Fibroblast of skin of scalp (primary cell): ENCODE measurements at places on chromosomes 13 and 19.

DNA sequence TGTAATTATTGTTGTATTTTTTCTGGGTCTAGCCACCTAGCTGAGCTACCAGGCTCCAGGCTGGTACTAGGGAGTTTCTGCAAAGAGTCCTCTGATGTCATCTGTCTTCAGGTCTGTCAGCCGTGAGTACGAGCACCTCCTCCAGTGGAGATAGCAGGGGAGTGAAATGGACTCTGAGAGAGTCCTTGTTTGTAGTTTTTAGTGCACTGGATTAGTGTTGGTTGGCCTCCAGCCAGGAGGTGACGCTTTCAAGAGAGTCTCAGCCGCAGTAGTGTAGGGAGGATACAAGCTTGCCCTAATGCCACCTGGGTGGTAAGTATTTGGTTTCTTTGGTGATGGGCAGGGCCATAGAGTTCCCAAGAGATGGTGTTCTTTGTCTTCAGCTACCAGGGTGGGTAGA, 384.8 kb downstream of the SLC7A1 start:
- no peak for DNase-seq

DNA sequence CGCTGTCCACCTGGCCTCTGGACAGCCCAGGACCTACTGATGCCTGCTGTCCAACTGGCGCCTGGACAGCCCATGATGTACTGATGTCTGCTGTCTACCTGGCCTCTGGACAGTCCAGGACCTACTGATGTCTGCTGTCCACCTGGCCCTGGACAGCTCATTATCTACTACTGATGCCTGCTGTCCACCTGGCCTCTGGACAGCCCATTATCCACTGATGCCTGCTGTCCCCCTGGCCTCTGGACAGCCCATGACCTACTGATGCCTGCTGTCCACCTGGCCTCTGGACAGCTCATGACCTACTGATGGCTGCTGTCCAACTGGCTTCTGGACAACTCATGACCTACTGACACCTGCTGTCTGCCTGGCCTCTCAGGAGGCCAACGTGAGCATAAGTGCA, 208.1 kb downstream of the TEX29 start:
- DNase-seq = no peak

DNA sequence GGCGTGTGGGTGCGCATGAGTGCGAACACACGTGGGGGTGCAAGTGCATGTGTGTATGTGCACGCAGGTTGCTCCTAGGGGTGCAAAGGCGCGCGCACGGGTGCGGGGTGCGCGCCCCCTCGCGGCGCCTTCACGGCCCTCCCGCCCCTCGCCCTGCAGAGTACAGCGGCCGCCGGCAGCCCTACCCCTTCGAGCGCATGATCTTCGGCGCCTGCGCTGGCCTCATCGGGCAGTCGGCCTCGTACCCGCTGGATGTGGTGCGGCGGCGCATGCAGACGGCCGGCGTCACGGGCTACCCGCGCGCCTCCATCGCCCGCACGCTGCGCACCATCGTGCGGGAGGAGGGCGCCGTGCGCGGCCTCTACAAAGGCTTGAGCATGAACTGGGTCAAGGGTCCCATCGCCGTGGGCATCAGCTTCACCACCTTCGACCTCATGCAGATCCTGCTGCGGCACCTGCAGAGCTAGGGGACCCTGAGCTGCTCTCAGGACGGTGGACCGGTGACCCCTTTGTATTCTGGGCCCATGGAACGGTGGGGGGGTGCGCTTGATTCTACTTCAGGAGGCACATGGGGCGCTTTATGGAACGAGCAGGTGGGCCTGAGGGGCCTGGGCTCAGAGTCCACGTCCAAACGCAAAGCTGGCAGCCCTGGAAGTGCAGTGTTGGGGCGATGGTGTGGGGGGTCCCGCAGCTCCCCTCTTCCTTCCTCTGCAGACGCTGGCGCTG, 27.7 kb downstream of the TMEM161A start:
- DNase-seq = no peak

GRCh38 chr13:30413842-30414241, 8.5 kb upstream of the UBE2L5 start:
- no peak for DNase-seq

- DNase-seq = no peak
Measured at GRCh38 chr13:105537113-105537512, 998.3 kb downstream of the EFNB2 start.

DNA sequence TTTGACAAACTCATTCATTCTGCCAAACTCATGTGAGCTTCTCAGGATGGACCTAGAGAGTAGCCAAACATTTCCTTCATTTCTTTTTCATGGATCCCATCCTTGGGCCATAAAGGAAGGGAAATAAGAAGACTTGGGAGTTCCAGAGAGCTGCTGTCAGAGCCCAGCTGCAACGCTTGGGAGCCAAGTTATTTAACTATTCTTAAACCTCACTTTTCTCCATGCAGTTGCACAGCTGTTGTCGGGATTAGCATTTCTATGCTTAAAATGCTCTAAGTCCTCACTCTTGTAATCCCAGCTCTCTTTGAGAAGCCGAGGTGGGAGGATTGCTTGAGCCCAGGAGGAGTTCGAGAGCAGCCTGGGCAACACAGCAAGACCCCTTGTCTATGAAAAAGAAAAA, 11.7 kb upstream of the CASP14 start:
- no peak for DNase-seq

GRCh38 chr13:59133903-59134302, 1029.8 kb downstream of the DIAPH3 start:
- no peak for DNase-seq

- no peak for DNase-seq
Measured at GRCh38 chr13:79516595-79516994, 35.6 kb downstream of the NDFIP2 start.

DNA sequence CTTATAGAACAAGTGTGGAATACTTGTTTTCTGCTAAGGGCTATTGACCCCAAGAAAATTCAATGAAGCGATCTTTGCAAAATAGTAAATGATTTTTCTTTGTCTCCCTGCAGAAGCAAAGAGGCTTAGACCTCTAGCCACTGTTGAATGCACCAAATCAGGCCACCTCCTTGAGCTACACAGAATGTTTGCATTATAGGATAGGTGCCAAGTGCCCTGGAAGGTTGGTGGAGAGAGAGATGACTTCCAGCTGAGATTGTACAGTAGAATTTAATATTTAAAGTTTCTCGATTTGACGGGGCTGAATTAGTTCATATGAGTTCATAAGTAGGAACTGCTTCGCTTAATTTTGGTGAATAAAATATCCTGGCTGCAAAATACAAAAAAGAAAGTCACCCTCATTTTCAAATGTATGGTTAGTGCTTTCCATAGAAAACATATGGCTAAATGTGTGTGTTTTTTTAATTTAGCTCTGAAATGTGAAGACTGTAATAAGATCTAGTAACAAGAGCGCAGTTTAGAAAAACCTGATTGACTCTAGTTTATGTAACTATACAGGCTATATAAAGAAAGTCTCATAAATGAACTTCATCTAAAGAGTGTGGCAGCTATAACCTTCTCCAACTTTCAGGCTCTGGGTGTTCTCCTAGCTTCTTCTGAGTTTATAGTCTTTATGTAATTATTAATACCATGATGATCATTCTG, 41.6 kb downstream of the LRCH1 start:
- no peak for DNase-seq

DNA sequence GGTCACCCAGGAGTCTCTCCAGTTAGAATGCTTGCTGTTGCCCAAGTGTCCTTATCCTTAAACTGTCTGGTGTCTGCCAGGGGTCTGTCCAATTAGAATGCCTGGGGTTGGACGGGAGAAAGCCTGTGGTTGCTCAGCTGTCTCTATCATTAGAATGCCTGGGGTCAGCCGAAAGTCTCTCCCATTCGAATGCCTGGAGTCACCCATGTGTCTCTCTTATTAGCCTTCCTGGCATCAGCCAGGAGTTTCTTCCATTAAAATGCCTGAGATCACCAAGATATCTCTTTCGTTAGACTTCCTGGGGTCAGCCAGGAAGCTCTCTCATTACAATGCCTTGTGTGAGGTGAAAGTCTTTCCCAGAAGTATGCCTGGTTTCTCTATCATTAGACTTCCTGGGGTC, 1521.0 kb downstream of the UQCRFS1 start:
- DNase-seq = no peak

- no peak for DNase-seq
Measured at GRCh38 chr13:40981361-40981760, 37.8 kb downstream of the ELF1 start.

- DNase-seq = no peak
Measured at GRCh38 chr19:48196321-48196763, 25.9 kb downstream of the ZSWIM9 start.

DNA sequence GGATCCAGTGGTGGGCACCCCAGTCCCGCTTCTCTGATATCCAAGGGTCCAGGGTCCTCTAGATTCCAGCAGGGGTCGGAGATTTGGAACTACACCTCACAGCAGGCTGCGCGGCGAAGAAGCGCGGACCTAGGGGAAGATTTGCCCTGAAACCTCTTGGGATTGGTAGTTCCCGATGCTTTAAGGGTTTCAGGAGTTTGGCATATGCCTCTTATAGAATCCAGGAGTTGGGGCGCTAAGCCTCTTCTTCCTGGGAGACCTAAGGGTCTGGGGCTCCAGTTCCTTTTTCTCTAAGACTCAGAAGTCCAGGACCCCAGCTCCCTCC, 349 bp downstream of the BCL2L12 start:
- no peak for DNase-seq

DNA sequence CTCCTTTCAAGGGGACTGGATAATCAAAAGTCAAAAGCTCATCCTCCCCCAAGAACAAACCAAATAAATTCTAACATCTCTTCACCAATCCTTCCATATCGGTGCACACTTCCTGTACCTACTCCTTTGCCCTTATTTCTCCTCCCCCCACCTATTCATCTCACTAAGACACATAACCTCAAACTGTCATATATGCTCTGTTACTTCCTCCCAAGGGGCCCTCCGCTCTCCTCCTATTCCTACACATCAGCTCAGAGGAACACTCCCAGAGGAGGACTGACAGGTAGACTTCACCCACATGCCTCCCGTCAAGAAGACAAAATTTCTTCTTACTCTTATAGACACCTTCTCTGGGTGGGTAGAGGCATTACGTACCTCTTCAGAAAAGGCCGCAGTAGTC, 48.1 kb downstream of the ZNF93 start:
- DNase-seq = no peak
